Activated T-helper 1 cell treated with anti-CD3 and anti-CD28 coated beads, Interleukin-2, amount 50 U/mL, for 16 hours (primary cell): ENCODE measurements at places on chromosomes 4 and X.

DNA sequence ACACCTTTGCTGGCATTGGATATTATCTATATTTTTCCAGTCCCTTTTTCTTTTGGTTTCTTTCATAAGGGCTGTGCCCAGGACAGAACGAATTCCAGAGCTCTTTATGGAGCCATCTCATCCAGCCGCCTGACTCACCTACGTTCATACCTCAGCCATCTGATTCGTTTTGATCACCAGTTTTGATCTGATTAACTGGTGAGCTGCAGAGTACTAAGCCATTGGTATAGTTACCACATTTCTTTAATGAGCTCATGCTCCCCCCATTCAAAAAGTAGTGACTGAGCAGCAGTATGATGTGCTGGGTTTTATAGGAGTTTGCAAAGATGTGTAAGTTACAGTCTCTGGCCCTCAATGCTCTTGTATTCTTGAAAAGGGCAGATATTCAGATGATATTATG, 43.0 kb upstream of the CDKN2AIP start:
- no peak for DNase-seq

DNA sequence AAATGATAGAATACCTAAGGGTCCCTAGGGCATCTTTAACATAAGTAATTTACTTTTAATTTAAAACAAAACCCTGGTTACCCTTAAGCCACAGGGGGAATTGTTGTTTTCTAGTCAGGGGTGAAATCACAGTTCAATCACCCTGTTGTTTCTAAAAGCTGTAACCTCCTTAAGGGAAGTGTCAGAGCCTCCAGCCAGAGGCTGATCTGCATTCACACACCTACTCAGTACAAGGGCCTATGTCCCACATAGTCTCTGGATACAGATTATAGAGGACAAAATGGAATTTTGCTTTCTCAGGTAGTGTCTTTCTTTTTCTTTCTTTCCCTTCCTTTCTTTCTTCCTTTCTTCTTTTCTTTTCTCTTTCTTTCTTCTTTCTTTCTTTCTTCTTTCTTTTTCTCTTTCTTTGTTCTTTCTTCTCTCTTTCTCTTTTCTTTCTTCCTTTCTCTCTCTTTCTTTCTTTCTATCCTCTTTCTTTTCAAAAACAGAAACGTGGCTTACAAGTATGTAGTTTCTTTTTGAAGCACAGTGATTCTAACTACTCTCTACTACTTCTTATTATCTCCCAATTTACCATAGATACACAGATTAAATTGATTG, 31.1 kb upstream of the BMPR1B start:
- DNase-seq, result no peak

DNA sequence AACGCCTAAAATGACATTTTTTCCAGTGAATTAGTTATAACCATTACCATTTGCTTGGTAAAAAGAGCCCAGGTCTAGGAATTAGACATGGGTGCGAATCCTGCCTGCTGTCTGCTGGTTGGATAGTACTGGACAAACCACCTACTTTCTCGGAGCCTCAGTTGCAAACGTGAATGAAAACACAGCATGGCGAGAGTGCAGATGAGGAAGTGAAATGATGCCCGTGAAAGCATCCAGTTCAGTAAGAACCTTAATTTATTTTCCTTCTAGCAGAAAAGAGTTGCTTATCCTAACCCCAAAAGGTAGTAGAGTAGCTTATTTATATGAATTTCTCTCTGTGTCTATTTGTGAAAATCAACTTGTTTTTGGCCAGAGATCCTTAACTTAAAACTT, 171.4 kb upstream of the GALNT7 start:
- no peak for DNase-seq

DNA sequence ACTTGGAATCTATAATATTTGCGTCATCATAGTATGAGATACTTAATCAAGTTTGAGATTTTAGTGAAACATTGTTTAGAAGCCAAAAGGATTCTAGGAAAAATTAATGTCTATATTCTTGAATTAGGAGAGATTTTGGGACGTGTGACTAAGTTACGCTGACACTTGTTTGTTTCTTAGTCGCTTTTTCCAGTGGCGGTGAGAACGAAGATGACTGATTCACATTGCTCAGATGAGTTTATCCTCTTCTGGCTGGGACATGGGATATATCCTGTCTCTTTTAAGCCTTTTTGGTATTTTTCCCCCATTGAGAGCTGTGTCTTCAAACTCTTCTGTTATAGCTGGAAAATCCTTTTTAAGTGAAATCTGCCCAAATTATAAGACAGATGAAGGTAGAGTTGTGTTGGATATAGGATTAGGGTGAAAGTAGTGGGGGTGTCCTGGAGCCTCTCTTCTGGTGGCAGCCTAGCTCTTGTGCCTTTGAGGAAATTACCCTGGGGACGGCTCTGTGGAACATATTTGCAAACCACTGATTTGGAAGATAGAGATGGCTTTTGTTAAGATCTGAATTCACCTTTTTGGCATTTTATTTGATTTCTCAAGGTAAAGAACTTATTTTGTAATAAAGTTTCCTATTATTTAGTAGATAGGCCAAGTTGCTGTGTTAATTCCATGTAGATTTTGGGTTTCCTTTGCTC, 49.7 kb downstream of the HTT start:
- DNase-seq, result no peak

DNA sequence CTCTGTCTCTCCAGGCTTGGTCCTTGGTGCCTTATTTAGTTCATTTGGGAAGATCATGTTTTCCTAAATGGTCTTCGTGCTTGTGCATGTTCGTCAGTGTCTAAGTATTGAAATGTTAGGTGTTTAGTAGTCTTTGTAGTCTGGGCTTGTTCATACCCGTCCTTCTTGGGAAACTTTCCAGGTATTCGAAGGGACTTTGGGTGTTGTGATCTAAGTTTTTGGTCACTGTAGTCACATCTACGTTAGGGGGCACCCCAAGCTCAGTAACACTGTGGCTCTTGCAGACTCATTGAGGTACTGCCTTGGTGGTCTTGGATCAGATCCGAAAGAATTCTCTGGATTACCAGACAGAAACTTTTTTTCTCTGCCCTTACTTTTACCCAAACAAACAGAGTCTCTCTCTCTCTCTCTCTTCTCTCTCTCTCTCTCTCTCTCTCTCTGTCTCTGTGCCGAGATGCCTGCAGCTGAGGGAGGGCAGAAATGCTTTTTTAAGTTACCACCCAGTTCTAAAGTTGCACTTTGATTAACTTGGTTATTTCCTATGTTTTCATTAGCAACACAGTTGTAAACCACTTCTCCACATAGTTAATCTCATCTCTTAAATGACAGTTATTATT, 67.6 kb upstream of the SLC7A3 start:
- DNase-seq, result no peak

DNA sequence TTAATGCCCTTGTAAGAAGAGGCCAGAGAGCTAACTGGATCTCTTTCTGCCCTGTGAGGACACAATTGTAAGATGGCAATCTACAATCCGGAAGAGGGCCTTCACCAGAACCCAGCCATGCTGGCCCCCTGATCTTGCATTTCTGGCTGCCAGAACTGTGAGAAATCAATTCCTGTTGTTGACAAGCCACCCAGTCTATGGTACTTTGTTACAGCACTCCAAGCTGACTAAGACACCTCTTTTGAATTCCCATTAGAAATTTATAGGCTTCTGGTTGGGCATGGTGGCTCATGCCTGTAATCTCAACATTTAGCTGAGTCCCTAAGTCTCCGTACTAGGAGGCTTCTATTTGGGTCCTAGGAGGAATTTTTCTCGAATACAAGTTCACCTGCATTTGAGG, 48.8 kb upstream of the RELL1 start:
- no peak for DNase-seq

- DNase-seq, result no peak
Measured at GRCh38 chr4:48629458-48629857, 139.4 kb downstream of the ZAR1 start.

GRCh38 chr4:125359960-125360634, 45.3 kb downstream of the FAT4 start:
- no peak for DNase-seq

- no peak for DNase-seq
Measured at GRCh38 chr4:55358246-55358645, 12.2 kb downstream of the SRD5A3 start.

DNA sequence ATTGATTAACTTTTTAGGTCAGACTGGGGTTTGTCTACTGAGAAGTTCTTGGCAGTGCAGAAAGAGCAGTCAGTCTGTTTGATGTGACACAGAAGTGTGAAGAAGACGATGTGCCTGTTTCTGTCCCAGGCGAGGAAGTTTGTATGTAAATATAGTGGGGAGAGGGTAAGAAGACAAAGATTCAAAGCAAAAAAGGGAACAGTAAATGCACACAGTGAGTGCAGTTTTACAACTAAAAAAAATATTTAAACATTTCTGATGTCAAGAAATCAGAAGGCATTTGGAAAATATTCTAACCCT, 264.9 kb downstream of the RAPGEF2 start:
- no peak for DNase-seq

- no peak for DNase-seq
Measured at GRCh38 chr4:31125496-31125895, 405.3 kb downstream of the PCDH7 start.

DNA sequence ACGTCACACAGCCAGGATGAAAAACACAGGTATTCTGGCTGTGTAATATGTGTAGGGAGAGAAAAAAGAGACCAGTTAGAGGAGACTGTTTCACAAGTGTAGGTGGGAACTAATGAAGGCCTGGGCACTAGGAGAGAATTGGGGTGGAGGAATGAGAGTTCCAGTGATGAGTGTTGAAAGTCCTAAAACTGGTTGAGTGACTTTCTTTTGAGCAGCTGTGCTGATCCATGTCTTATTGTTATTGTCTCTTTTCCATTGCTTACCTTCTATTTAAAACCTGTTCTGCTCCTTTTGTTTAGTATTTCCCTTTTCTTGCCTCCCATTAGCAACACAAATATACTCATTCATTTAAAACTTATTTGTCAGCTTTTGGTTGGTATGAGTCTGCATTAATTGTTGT, 88.7 kb downstream of the PDLIM5 start:
- no peak for DNase-seq

- DNase-seq, result no peak
Measured at GRCh38 chrX:16479206-16479869, 170.6 kb upstream of the S100G start.

DNA sequence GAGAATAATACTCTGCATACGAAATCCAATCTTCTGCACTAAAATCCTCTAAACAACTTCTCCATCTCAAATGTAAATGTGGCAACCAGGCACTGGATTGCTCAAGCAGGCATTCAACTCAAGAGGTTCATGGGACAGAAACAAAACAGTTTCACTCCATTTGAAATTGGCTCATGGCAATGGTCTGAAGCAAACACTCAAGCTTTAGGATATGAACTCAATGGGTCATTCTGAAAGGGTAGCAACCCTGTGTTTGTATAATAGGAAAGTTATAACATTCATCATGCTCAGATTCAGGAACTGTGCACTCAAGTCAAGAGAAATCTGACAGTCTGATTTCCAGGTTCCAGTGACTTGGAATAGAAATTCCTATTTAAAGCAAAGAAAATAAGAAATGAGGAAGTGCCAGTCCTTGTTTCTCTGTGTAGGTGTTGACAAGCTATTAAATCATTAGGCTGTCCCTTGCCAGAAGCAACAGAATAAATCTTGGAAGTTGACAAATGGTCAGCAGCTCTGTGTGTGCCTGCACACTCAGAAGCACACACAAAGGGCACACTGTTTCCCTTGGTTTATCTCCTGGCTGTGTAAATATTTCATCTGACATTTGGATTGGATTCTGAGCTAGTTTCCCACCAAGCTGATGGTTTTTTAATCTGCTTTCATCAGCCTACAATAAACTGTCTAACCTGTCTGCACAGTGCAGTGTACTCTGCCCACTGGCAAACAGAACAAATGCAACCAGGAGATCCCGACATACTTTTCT, 75.9 kb upstream of the CITED1 start:
- DNase-seq, result no peak

DNA sequence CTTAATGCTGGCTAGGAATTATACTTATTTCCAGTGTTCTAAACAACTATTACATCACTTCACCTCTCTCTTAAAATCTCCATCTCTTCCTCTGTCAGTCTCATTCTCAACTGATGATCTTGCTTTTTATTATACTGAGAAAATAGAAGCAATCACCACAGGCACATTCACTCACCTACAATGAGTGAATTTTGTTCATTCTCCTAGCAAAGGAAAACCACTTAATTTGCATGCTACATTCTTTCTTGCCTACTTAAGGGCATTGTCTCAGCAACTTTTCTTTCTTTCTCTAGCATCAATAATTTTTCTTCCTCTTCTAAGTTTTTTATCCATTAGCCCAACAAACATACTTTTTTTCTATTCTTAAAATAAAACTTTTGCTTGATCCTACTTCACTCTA, 21.1 kb upstream of the USP38 start:
- DNase-seq, result no peak

DNA sequence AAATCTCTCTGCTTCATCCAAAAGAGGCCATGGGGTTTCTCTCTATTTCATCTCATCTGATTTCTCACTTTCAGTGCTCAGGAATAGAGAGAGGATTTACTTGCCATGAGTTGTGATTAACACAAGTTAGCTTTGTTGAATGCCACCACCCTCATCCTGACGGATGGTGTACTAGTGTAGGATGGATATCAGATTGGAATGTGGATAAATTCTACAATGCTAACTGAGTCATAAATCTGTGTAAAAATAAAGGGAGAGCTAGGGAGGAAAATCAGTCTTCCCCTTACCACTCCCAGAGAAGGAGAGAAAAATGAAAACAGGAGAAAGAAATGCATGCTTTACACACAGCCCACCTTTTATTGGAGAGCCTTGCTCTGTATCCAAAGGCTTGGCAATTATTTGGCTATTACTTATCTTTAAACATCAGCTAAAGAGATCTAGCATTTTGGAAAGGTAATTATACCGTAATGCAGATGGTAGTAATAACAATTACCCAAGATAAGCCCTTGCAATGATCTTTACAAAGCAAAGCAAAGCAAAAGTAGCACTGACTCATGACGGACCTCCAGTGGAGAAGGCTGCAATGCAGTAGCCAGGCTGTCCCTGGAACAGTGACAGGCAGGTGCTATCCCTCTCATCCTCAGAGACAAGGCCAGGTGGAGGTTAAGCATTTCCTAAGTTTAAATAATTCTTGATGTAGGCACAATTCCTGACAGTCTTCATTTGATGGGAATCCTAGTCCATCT, 306.3 kb upstream of the PPARGC1A start:
- DNase-seq, result no peak

- DNase-seq, result no peak
Measured at GRCh38 chr4:4659871-4660651, 118.2 kb upstream of the STX18 start.

DNA sequence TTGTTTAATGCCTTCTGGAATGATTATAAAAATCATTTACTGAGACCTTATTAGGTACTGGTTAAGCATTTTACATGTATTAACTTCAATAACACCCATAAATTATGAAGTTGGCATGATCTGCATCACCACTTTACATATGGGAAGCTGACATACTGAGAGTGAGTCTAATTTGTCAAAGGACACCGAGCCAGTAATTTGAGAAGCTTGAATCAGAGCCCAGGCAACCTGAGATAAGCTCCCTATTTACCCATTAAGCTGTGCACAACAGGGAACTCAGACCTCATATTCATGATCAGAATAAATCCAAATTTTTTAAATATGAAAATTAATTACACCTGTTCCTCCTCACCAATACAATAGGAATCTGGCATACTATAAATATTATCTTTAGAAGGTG, 247.9 kb upstream of the EPHA5 start:
- DNase-seq, result no peak

GRCh38 chrX:151825007-151825406, 87.7 kb upstream of the MAGEA4 start:
- DNase-seq, result no peak
